ENCODE measurements at places on chromosomes 6 and 20. TPM values are rescaled to one million over a fixed set of nuclear protein-coding genes. Genes with fewer than 3 reads are reported as not detected.

DNA sequence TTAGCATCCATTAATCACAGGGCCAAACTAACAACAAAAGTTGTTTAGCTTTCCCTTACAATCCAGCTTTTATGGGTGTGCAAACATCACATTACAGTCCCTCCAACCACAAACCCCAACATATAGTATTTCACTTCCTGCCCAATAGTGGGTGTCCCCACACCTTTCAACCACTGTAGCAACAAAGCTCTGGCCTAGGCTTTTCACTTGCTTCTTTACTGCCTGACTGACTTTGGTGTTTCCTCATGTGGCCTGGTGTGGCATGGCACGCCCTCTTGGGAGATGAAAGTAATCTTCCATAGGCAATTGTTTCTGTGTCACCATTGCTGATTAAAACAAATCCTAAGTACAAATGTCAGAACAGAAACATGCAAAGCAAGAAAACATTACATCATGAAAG is 46.3 kb downstream of the MCM8 start:
- no peak overlapping the region for H3K4me3 ChIP-seq
- no peaks in the 10 kb centered on the region for H3K4me1 ChIP-seq
- no peaks in the 10 kb centered on the region for H3K27me3 ChIP-seq
- no peak overlapping the region for H3K27ac ChIP-seq
- H3K36me3 ChIP-seq, result peaks cover 26% of the 10 kb centered on the region
- no peak for DNase-seq

GRCh38 chr6:87671555-87672029 is 30.4 kb downstream of the AKIRIN2 start:
- no peak overlapping the region for H3K4me3 ChIP-seq
- peak overlapping the region; percentile 65 for H3K27ac ChIP-seq
- peaks cover 9% of the 10 kb centered on the region for H3K4me1 ChIP-seq

KCNQ2 gene
- not detected for total RNA-seq

DNA sequence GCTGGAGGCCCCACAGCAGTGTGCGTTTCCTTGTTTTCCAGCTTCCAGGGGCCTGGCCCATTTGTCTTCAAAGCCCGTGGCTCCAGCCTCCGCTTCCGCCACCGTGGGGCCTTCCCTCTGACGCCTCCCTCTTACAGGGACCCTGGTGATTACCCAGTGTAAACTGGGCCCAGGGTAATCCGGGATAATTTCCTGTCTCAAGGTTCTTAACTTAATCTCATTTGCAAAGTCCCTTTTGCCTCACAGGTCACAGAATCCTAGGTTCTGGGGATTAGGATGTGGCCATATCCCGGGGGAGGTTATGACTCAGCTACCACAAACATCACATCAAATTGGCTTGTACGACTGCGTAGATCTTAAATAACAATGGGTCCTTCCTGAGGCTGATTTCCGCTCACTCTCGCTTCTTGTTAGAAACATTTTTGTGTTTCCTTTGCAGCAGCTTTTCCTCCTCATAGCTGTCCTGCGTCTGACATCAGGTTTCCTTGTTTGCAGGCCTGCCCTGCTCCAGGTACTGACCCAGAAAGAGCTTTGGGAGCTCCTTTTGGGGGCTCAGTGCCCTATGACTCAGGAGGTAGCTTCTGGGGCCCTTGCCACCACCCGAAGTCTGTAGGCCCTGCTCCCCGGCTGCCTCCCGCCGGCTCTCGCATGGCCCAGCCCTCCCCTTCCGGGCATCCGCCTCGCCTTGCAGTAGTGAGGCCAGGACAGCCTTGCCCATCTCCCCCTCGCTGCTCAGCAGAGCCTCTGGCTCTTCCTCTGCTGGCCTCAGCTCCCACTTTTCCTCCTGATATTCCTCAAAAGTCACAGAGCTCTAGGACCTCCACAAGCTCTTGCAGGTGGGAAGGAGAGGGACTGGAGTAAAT is 100.5 kb downstream of the ERMARD start:
- peaks cover 11% of the 10 kb centered on the region for H3K27me3 ChIP-seq
- peak overlapping the region; percentile 60 for H3K27ac ChIP-seq
- DNase-seq, result peak; percentile 85
- H3K4me3 ChIP-seq, result no peak overlapping the region
- H3K4me1 ChIP-seq, result peaks cover 15% of the 10 kb centered on the region

- H3K27me3 ChIP-seq, result no peaks in the 10 kb centered on the region
- peaks cover 29% of the 10 kb centered on the region for H3K4me1 ChIP-seq
- no peak overlapping the region for H3K4me3 ChIP-seq
- DNase-seq, result no peak
- H3K27ac ChIP-seq, result no peak overlapping the region
Observed at GRCh38 chr6:14724549-14724948, 521.3 kb upstream of the JARID2 start.

GRCh38 chr6:153231048-153231646 is 100.1 kb upstream of the RGS17 start:
- H3K4me3 ChIP-seq, result no peak overlapping the region
- no peaks in the 10 kb centered on the region for H3K27me3 ChIP-seq
- no peaks in the 10 kb centered on the region for H3K36me3 ChIP-seq

GRCh38 chr20:1819311-1820137 is 75.7 kb upstream of the SIRPA start:
- H3K27ac ChIP-seq, result peak overlapping the region; percentile 35
- peaks cover 36% of the 10 kb centered on the region for H3K4me1 ChIP-seq
- H3K4me3 ChIP-seq, result no peak overlapping the region
- no peak for DNase-seq
- H3K36me3 ChIP-seq, result no peaks in the 10 kb centered on the region

RAET1L gene
- total RNA-seq, result 1.2 TPM
